Liver (tissue), 10 donors: ENCODE measurements at places on chromosomes 16 and 17. TPM values are rescaled to one million over a fixed set of nuclear protein-coding genes. Genes with fewer than 3 reads are reported as not detected.

DNA sequence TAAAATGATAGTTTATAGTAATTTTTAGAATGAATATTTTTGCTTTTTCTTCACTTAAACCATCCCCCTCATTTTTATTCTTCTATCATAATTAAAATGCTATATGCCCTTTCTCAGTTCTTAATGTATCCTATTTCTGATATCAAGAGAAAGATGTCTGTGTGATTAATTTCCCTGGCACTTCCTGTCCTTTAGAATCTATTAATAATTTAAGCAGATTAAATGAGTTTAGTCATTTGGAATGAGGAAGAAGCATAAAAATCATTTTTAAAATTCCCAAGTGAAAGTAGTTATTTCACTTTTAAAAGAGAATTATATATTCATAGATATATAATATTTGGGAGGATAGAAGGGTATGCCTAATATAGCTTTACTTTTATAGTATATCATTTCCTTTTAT, 27.8 kb upstream of the CDR2 start:
- no peak for DNase-seq
- H3K4me3 ChIP-seq = no peak overlapping the region
- no peak overlapping the region for H3K27ac ChIP-seq
- H3K27me3 ChIP-seq = no peaks in the 10 kb centered on the region
- H3K4me1 ChIP-seq = no peaks in the 10 kb centered on the region
- H3K36me3 ChIP-seq = no peaks in the 10 kb centered on the region

GRCh38 chr17:77637818-77638575, 320.5 kb upstream of the TNRC6C start:
- H3K27me3 ChIP-seq = no peaks in the 10 kb centered on the region
- H3K36me3 ChIP-seq = no peaks in the 10 kb centered on the region
- no peaks in the 10 kb centered on the region for H3K4me1 ChIP-seq

GRCh38 chr16:66459878-66460277, 32.8 kb downstream of the BEAN1 start:
- no peak overlapping the region for H3K4me3 ChIP-seq
- no peak overlapping the region for H3K27ac ChIP-seq
- H3K27me3 ChIP-seq = peaks cover 3% of the 10 kb centered on the region
- DNase-seq = no peak

- no peak overlapping the region for H3K27ac ChIP-seq
- DNase-seq = no peak
Observed at GRCh38 chr16:70809392-70810060, 8.6 kb upstream of the VAC14 start.

The CDH8 gene
- polyA plus RNA-seq = not detected

DNA sequence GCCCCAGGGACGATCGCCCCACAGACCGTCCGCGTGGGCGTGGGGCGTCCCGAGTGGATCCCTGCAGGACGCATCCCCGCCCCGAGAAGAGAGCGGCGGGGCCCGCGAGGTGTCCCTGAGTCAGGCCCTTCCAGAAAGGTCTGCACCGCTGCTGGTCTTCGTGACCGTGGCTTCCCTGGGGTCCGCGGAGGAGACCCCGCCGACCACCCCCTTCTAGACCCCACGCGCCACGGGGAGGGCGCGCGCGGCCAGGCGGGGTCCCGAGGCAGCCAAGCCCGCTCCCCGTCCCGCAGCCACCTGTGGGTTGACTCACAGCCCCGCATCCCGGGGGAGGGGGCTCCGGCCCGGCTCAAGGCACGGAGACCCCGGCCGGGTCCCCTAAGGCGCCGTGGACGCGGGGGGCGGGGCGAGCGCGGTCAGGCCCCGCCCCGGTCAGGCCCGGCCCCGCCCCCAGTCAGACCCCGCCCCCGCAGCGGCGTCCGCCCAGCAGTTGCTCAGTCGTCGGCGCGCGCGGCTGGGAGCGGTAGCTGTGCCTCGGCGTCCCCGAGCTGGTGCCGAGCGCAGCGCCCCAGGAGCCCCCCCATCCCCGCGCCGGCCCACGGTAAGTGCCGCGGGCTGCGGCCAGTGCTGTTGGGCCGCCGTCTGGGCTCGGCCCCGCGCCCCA, at the start of gene BAIAP3:
Gene BAIAP3, plus strand, starts transcription at position 497 of the 664 bp plus-strand sequence. CDS start 4,905 bp downstream, outside the sequence.
- H3K36me3 ChIP-seq = no peaks in the 10 kb centered on the region
- H3K4me3 ChIP-seq = no peak within 1 kb of the TSS
- H3K4me1 ChIP-seq = peaks cover 11% of the 10 kb centered on the region

- no peak for DNase-seq
- H3K27ac ChIP-seq = no peak overlapping the region
- H3K4me1 ChIP-seq = peaks cover 14% of the 10 kb centered on the region
- peaks cover 4% of the 10 kb centered on the region for H3K36me3 ChIP-seq
Observed at GRCh38 chr17:35057332-35057915, 6.1 kb downstream of the RFFL start.

- H3K27ac ChIP-seq = no peak overlapping the region
- no peak overlapping the region for H3K4me3 ChIP-seq
- no peaks in the 10 kb centered on the region for H3K36me3 ChIP-seq
- no peak for DNase-seq
- no peaks in the 10 kb centered on the region for H3K4me1 ChIP-seq
Observed at GRCh38 chr17:69723741-69724140, 309.2 kb downstream of the MAP2K6 start.

DNA sequence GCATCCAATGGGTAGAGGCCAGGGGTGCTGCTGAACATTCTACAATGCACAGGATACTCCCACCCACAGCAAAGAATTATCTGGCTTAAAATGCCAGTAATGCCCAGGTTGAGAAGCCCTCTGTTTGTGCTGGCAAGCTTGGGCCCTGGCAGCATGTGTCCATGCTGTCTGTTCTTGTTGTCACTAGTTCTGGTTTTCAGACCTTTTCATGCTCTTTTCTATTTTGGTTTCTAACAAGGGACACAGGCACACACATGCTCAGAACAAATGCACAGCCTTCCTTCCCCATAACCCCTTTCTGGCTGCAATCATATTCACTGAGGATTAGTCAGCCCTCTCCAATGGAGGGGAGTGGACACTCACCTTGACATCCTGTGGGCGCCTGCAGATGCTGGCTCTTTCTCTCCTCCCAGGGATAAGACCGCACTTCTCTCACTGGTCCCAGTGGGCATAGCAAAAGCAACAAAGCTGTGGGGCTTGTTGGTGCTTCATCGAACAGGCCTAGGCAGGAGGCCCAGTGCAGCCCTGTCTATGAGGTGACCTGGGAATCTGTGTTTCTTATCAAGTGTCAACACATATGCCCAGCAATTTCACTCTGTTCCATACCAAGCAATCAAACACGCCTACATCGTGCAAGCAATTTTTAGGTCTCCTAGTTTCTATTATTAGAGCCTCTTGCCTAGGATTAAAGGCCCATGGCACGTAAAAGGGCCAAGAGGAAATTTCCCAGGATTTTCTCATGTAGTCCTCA, 271.1 kb upstream of the CCL2 start:
- H3K4me1 ChIP-seq = no peaks in the 10 kb centered on the region
- H3K27ac ChIP-seq = no peak overlapping the region
- no peak overlapping the region for H3K4me3 ChIP-seq
- no peaks in the 10 kb centered on the region for H3K36me3 ChIP-seq

DNA sequence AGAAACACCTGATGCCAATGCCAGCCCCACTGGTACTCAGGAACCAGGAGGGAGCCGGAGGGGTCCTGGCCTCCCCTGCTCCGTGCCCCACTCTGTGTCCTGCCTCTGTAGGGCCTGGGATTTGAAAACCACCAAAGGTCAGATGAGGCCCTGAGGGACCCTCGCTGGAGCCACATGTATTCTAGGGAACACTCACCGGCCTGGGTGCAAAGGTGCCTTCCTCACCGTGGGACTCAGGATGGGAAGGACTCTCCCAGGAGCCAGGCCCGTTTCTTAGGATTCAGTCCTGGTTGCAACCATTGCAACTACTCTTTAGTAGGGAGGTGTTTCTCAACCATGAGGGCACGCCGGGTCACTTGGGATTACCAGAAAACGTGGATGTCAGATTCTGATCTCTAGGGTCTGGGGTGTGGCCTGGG, 74.6 kb downstream of the N4BP1 start:
- H3K27me3 ChIP-seq = no peaks in the 10 kb centered on the region
- H3K4me3 ChIP-seq = no peak overlapping the region
- no peak for DNase-seq
- H3K4me1 ChIP-seq = peaks cover 6% of the 10 kb centered on the region
- peaks cover 2% of the 10 kb centered on the region for H3K36me3 ChIP-seq
- H3K27ac ChIP-seq = no peak overlapping the region

The FSCN2 gene
- polyA plus RNA-seq = not detected

GRCh38 chr17:1947743-1948516, 77.2 kb downstream of the RTN4RL1 start:
- H3K27ac ChIP-seq = no peak overlapping the region
- H3K4me3 ChIP-seq = no peak overlapping the region
- peak; percentile 59 for DNase-seq
- peaks cover 35% of the 10 kb centered on the region for H3K4me1 ChIP-seq

The PTGES3L gene
- 0.13 TPM for polyA plus RNA-seq

DNA sequence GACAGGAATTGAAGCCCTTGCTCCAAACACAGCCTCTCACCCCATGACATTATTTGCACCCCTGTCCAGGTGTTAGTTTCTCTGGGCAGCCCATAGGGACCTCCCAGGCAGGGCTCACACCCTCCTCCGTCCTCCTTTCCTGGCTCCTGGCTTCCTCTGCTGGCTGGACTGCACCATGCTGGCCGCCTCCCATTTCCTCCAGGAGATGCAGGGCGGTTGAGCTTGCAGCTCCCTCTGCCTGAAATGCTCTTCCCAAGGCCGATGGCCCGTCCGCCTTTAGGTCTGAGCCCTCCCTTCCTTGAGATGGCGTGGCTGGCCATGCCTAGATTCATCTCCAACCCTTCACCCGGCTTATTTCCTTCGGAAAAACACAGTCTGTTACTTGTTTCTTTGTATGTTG, 334.8 kb downstream of the SNX29 start:
- no peaks in the 10 kb centered on the region for H3K4me1 ChIP-seq
- DNase-seq = no peak
- no peak overlapping the region for H3K4me3 ChIP-seq

- no peaks in the 10 kb centered on the region for H3K36me3 ChIP-seq
- no peaks in the 10 kb centered on the region for H3K4me1 ChIP-seq
- no peak for DNase-seq
- H3K27ac ChIP-seq = no peak overlapping the region
- no peaks in the 10 kb centered on the region for H3K27me3 ChIP-seq
Observed at GRCh38 chr17:12603566-12603965, 62.1 kb upstream of the MYOCD start.

DNA sequence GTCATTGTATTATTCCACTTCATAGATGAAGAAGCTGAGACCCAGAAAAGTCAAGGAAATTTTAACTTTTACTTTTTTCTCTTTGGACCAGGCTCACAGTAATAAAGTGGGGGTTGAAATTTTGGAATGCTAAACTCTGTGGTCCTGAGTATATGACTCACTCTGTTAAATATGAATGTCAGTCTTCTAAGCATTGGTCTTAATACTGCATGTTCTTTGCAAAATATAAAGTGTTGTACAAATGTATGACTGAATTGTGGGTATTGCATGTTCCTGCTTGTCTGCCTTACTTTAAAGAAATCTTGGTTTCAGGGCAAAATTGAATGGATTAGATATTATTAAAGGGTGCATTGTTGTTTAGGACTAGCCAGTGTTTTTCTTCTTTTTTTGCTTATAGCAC, 950.8 kb upstream of the GOT2 start:
- no peaks in the 10 kb centered on the region for H3K36me3 ChIP-seq
- no peak overlapping the region for H3K4me3 ChIP-seq
- H3K27ac ChIP-seq = no peak overlapping the region
- no peaks in the 10 kb centered on the region for H3K27me3 ChIP-seq
- H3K4me1 ChIP-seq = no peaks in the 10 kb centered on the region

The SCNN1B gene
- 0.14 TPM for polyA plus RNA-seq

DNA sequence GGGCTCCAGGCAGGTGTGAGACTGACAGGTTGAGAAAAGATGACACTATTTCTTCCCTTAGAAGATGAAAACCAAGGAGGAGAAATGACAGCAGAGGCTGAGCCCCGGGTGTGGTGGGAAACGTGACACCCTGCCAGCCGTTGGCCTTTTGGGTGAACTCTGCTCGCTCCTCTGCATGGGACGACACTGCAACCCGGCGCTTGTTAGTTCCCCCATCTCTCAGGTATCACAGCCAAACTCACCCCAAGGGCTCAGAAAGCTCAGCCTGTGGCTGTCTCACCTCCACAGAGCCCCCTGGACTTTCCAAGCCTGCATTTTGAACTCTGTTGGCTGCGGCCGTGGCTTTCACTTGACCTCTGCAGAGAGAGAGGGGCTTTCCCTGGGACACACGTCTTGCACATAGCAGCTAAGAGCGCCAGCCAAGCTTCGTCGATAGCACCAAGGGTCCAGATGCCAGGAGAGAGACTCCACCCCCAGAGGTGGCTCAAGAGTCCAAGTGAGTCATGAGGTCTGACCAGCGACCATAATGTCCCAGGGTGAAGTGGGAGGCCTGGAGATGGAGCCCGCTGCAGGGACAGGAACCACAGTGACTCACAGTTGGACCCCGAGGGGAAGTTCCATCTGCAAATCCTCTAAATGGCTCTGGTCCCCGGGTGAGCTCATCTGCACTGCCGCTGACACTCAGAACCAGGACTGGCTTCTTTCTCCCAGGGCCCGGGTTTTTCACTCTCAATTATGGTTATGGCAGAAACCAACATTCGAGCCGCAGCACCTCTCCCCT, 301.9 kb downstream of the SOX9 start:
- no peak for DNase-seq
- no peaks in the 10 kb centered on the region for H3K4me1 ChIP-seq
- H3K4me3 ChIP-seq = no peak overlapping the region
- H3K27me3 ChIP-seq = no peaks in the 10 kb centered on the region

GRCh38 chr16:30628628-30629540, 18.7 kb upstream of the ZNF689 start:
- H3K27ac ChIP-seq = no peak overlapping the region
- no peaks in the 10 kb centered on the region for H3K27me3 ChIP-seq
- peak; percentile 93 for DNase-seq
- H3K36me3 ChIP-seq = no peaks in the 10 kb centered on the region
- H3K4me1 ChIP-seq = peaks cover 7% of the 10 kb centered on the region

DNA sequence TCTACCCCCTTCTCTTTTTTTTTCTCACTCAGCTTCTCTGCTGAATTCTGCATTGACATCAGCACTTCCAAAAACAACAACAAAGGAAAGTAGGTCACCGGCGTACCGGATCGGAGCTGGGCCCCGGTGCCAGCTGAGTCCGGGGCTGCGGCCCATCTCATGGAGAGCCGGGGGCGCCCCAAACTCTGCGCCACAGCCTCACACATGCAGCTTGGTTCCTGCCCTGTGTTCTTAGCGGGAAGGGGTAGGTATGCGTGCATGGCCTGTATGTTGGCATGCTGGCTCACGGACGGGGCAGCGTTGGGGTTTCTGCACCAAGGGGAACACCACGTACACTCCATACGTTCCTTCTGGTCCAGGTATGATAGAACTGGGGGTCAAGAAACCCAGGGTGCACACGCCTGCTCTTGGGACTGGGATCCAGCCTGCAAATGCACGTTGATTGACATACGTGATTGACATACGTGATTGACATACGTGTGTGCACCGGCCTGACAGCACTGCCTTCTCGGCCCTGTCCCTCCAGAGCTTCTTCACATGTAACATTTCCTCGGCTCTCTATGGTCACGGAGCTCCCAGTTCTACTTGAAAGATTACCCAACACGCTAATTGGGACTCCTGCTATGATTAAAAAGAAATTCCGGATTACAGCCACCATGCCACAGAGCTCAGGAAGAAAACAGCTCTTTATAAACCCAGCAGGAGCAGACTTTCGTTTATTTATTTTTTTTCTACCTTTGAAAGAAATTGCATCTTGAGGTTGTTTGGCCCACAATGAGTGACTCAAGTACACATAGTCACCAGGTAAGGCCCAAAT, 88.7 kb downstream of the RPA1 start:
- no peak for DNase-seq
- no peaks in the 10 kb centered on the region for H3K27me3 ChIP-seq
- no peak overlapping the region for H3K4me3 ChIP-seq
- no peaks in the 10 kb centered on the region for H3K4me1 ChIP-seq
- no peak overlapping the region for H3K27ac ChIP-seq
- no peaks in the 10 kb centered on the region for H3K36me3 ChIP-seq

The PIRT gene
- not detected for polyA plus RNA-seq
